WERI-Rb-1 (cell line): ENCODE measurements at places on chromosomes 3 and 15.

DNA sequence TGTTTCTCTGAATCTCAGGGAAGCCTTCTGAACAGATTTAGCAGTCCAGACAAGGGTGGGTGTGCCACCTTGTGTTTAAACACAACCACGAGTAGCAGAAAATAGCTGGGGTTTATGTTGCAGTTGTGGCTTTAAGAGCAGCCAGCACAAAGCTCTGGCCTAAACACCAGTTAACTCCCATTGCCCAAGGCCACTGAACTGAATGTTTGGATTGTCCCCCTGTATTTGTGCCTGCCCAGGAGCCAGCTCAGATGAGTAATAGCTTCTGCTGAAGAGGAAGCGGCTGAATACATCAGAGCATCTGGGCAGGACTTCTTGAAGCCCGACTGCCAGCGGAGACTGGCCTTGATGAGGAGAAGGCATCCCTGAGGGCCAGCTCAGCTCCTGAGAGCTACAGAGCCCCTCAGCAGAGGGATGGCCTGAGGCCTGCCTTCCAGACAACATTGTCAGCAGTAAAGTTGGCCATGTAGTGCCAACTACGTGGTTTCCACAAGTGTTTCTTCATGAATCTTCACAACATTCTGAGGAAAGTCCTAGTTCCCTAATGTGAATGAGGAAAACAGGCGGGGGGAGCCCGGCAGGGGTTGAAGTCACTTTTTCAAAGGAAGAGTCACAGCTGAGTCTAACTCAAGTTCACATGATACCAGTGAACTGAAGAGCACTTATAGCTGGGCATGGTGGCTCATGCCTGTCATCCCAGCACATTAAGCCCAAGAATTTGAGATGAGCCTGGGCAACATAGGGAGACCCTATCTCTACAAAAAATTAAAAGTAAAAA is 65.8 kb upstream of the ZBTB38 start:
- no peak for DNase-seq

DNA sequence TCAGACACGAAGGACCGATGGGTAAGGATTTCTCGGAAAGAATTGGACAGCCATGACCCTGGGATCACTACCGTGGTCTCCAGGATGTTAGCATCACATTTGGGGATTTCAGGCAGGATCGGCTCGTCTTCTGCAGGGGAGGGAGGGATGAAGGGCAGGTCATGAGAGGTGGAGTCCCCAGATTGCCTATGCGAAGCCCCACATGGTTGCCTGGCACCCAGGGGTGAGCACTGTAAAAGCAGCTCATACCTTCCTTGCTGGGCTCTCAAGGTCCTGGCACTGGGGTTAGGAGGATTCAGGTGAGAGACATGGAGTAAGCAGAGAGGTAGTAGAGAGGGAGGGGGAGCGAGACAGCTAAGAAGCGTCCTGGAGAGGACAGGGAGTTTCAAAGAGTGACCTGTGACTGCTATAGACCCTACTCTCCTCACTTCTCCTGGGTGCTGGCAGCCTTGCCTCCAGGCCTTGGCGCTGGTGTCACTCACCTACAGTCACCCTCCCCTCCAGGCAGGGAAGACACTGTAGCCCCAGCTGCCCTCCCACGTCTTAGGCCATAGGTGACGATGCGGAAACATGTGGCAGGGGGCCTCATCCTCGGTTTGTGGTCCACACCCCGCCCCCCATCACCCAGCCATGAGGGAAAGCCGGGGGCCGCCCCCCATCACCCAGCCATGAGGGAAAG is 15.0 kb upstream of the EHD4 start:
- DNase-seq: no peak

DNA sequence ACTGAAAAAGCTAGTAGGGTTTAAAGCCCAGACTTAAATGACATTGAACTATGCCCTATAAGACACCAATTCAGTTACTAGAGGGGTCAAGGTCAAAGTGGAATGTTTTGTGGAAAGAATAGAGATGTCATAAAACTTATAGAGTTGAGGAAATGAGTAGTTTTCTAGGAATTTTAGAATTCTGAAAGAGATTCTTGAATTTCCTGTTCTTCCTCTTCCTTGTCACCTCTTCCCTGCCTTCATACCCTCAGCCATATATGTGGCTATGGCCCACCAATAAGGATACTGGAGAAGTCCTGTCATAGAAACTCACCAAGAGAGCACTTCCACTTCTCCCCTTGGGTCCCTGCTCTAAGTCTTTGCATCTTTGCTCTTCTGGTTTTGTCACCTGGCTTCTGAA is 104.9 kb upstream of the TGFBR2 start:
- DNase-seq: no peak

GRCh38 chr3:188489639-188490405 is 335.9 kb downstream of the LPP start:
- DNase-seq: no peak

GRCh38 chr3:67083277-67083676 is 85.2 kb downstream of the KBTBD8 start:
- DNase-seq: no peak

DNA sequence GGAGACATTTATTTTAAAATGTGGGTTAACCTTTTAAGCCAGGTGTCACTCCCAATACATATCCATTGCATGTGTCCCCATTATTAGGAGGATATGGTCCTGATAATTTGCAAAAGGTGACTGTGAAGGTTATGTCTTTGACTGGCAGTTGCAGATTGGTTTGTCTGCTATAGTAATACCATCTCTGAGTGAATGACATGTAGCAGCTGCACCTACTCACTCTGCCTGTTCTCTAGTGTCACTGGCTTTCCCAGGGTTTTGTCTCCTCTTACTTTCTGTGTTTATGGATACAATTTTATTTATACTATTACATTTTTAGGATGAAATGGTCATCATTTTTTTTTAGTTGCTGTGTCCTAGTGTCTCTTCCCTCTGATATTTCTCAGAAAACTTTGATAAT is 393.2 kb downstream of the C3orf38 start:
- no peak for DNase-seq

DNA sequence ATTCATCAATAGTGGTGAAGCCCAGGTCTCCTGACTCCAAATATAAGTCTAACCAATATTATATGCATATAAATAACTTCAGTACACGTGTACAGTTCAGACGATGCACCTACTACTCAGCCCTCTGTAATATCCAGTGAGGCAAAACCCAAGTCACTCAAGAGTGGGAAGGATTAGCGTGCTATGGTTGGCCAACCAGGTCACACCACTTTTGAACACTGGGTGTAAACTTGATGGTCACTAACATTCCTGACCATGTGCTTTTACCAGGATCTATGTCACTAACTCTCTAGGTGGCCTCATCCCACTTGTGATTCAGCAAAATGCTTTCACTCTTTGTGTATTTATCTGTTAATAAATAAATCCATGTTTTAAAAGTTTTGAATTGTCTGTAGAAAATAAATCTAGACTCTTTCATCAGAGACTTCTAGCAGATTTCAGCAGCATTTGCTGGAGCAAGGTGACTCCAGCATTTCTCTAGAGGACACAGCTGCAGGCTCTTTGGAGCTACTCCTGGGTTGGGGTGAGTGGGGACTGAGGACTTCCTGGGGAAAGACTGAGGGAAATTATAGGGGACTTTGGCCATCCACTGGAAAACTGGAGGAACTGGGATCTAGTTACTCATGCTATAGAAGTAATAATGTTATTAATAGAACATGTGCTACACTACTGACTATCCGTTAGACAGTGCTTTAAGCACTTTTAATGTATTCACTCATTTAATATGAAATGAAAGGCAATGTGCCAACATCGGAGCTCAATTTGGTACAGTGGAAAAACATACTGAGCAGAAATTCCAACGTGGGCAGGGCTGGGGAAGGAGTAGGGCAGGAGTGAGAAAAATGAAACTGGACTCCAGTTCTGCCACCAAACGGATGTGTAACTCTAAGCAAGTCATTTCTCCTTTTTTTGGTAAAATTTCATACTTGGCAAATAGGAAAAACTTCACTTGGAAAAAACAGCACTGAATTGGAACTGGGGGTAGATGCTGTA is 97.9 kb downstream of the RORA start:
- no peak for DNase-seq

DNA sequence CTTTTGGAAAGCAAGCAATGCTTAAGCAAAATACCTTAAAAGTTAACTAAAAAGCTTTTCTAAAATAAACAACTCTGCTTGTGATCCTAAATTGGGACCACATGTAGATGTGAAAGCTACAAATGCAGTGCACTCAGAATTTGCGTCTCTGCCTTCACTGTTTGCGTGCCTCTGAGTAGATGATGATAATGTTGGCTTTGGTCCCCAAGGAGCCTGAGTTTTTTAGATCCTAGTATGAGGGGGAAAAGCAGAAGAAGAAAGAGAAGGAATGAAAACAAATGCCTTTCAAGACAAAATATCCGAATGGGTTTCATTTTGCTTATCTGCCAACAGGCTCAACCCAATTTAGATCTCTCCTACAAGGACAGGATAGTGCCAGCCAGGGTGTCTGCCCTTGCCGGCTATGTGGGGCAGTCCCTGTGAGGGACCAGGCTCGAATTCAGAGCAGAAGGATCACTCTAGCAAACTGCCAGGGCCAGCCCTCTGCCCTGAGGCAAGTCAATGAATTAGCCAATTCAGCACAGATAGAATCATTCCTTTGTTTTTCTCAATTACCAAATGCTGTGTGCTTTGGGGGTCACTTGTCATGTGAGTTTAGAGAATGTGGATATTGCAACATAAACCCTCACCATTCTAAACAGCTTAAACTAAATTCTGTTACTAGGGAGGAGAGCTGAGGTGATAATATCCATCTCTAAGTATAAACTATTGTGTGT is 28.5 kb downstream of the SCG5 start:
- no peak for DNase-seq

DNA sequence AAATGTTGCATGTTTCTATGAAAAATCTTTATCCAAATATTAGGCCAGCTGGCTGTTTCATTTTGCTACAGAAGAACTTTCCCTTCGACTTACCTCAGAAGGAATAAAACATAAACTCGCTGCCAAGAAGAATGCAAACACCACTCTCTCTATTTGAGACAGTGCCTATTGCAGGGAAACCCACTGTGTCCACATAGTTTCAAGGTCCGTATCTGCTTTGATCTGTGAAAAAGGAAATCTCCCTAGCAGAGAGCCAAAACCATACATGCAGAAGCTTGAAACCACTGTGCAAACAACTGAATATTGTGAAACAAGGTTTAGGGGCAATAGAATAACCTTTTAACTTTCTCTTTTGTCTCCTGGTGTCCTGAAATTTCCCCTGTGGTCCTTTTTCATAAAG is 35.0 kb upstream of the CAPN7 start:
- no peak for DNase-seq

DNA sequence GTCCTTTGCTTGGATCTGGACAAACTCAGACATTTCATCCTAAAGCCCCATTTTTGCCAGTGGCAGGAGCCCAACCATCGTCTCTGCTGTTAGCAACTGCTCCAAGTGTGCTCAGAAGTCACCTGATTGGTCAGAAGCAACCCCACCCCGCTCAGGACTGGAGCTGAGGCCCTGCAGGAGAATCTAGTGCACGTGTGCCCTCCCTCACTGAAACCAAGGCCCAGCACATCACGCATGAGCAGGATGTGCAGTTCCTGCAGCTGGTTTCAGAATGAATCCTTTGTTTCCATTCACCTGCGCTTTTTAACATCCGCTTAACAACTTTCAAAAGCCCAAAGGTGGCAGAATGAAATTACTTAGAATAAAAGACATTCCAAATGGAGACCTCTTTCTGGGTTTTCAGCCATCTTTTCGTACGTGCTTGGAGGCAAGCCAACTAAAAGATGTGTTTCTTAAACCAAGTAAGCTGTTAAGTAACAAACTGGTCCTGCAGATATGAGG is 81.2 kb downstream of the SRGAP3 start:
- DNase-seq: no peak

GRCh38 chr3:114460459-114460858 is 166.6 kb downstream of the TIGIT start:
- DNase-seq: no peak

GRCh38 chr3:124117486-124117885 is 125.6 kb upstream of the ROPN1 start:
- DNase-seq: no peak

DNA sequence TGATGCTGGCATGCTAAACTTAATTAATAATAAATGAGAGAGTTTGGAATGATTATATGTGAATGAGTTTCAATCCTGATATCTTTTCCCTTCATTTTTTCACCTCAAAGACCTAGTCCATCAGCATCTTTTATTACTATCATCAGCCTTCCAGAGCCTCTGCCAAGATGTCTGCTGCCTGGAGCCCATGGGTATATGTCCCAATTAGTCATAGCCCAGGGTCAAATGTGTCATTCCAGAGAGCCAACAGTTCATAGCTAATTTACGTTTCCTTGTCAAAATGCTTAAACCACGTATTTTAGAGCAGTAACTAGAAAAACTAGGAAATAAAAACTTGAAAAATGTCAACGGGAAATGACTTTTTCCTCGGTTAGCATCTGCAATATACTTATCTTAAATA is 457.9 kb downstream of the SI start:
- DNase-seq: no peak

DNA sequence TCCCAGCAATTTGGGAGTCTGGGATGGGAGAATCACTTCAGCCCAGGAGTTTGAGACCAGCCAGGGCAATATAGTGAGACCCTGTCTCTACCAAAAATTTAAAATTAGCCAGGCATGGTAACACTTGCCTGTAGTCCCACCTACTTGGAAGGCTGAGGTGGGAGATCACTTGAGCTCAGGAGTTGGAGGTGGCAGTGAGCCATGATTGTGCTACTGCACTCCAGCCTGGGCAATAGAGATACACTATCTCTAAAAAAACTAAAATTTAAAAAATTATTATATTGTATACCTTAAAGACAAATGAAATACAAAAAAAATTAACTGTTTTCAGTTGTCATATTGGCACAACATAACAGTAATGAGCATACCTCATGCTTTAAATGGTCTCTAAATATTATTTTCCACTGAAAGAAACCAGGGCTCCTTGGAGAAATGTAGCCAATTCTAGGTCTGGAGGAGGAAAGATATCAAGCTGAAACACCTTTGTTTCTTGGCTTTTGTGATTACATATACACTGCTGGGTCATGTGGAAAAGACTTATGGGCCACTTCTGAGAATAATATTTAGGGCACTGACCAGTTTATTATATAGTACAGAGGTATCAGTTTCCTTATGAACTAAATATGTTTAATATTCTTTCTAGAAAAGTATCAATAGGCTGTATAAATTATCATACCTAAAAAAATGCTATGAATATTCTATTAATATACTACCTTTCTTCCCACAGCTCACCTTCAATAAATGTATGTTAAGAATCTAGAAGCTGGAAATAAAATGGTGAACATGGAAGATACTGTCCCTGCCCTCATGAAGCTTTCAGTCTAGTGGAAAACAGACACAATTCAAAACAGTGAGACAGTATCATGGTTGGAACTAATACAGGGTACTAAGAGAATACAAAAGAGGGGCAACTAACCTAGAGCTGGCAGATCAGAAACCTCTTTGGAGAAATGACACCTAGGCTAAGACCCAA is 119.5 kb downstream of the TMCC1 start:
- no peak for DNase-seq

- DNase-seq: no peak
Observed at GRCh38 chr3:185846037-185846436, 21.2 kb upstream of the IGF2BP2 start.
